ENCODE measurements at places on chromosomes 4 and X.

GRCh38 chr4:82261084-82261483 lies 112.7 kb downstream of the HNRNPD start:
- no peak for DNase-seq

- no peak for DNase-seq
These were observed 162.9 kb upstream of the SPIN4 start for GRCh38 chrX:63513825-63514568.

DNA sequence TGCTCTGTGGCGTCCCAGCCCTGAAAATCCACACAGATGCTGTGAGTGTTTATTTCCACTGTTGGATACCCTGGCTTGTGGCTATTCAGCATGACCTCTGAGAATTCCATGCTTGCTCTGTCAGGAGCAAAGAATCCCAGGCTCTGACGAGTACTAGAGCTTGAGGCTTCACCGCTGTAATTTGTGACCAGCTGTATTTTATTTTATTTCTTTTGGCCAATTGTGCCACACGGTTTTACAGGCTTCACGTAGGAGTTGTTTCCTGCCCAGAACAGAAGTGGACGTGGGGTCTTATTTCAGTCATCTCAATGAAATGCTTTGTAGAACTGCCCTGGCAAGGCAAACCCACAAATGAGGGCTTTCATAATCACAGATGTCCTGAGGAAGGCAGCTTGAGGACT lies 69.4 kb upstream of the CLDN34 start:
- DNase-seq: no peak

DNA sequence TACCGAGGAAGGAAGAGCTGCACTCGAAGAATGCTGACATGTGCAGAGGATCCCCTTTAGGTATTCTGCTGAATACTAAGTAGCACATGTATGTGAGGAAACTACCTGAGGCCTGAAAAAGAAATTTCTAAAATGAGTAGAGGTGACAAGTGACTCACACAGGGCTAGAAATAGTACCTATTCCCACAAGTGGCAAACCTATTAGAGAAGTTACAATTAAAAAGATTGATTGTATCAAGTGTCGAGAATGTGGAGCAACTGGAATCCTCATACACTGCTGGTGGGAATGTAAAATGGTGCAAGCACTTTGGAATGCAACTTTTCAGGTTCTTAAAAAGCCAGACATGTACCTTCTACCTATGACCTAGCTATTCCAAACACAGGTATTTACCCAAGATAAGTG lies 47.4 kb downstream of the CCSER1 start:
- no peak for DNase-seq

DNA sequence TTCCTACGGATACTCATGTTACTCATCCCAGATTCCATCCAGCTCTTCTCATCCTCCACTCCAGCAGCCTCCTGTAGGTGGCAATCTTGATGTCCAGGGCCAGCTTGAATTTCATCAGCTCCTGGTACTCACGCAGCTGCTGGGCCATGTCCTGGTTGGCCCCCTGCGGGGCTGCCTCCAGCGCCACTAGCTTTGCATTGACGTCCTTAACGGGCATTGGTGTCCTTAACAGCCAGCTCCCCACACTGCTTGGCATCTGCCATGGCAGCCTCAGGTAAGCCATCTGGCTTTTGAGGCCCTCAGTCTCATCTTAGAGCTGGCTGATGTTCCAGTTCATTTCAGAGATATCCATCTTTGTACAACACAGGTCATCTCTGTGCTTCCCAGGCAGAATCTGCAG lies 223.7 kb downstream of the FGF13 start:
- no peak for DNase-seq

DNA sequence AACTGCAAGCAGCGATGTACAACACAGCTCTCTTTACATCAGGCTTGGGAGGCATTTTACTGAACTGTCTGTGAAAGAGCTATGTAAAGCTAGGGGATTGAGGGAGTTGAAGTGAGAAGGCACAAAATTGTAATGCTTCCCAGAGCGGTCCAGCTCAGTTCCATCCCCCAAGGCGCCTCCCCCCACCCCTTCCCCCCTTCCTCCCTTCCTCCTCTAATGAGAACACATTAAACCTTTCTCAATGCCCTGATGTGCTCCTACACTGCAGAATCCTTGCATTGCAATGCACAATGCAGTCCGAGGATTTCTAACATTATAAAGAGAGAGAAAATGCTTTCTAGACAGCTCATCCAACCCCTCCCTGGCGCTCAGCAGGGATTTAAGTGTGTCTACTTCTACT lies 73.9 kb downstream of the CXXC4 start:
- DNase-seq: no peak

DNA sequence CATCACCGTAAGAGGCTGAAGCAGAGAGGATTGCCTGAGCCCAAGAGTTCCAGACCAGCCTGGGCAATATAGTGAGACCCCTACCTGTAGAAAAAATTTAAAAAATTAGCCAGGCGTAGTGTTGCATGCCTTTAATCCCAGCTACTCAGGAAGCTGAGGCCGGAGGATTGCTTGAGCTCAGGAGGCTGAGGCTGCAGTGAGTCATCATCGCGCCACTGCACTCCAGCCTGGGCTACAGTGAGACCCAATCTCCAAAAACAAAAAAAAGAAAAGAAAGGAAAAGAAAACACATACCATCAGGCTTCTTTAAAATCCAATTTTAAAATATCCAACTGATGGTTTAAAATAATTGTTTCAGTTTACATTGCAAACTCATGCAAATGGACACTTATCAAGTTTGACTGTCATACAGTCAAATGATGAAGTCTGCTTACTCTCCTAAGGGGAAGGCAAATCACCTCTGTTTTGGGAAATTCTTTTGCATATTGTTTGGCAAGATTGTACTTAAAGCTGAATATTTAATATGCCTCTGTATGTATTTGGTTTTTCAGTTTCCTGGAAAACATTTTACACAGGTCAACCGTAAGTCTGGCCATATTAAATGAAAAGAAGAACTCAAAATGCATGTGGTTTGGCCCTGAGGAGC lies 23.7 kb upstream of the TENM3 start:
- no peak for DNase-seq

DNA sequence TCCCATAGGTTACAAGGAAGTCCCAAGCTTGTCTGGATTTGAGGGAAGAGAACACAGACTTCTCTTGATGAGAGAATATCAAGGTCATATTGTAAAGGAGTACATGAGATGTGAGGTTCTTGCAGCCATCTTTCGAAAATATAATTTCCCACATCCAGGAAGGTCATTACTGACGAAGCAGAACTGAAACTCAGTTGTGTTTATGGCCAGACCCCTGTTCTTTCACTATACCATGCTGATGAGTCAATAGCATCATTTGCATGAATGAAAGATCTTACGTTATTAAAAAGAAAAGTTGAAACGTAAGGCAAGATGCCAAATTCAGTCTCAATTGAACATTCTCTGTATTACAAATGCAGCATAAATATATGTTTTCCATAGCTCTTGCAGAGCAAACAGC lies 14.2 kb upstream of the CCDC149 start:
- no peak for DNase-seq

DNA sequence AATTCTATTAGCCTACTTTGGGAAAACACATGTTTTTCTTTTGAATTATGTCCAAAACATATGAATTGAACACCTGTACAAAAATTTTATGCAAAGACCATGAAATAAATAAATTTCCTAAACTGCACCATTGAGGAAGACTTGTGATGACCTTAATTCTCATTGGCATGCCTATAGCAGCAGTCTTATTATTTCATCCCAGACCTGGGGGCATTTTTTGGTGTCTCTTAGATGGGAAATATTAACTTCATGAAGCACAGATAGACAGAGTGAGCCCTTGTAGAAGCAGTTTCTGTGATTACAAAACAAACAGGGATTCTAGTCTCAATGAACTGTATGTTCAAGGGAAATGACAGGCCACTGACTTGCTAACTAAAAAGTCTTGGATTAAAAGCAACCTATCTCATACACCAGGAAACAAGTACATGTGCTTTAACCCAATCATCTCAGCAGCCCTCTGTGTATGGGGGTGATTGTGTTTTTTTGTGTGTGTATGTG lies 32.0 kb upstream of the HPGD start:
- no peak for DNase-seq

DNA sequence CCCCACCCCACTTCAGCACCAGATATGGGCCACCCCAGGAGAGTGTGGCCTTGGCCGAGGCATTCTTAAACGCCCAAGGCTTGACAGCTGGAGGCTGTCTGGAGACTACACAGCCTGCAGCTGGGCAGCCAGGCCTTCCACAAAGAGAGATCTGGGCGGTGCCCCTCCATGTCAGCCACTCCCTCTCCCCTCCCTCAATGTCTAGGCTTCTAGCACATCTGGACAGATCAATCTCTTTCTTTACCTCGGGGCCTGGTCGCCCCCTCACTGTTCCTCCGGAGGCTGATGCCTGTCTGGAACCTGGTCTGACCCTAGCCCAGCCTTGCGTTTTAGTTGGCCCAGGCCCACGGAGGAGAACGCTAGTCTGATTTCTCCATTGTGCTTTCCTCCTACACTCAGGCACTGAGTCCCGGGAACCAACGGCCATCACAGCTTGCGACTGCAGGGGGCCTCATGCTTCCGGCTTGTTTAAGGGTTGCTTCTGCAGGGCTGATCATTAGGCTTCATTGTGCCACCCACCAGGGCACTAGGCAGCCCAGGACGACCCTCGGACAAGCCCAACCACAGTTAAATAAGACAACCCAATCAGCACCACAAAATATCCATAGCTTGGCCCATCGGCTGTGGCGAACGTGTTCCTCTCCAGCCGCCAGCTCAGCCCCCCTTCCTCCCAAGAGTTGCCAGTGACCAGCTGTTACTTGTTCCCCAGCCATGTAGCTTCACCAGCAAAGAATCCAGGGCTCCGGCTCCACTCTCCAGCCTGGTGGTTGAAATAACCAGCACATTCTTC lies 200.6 kb downstream of the BCOR start:
- DNase-seq: no peak

DNA sequence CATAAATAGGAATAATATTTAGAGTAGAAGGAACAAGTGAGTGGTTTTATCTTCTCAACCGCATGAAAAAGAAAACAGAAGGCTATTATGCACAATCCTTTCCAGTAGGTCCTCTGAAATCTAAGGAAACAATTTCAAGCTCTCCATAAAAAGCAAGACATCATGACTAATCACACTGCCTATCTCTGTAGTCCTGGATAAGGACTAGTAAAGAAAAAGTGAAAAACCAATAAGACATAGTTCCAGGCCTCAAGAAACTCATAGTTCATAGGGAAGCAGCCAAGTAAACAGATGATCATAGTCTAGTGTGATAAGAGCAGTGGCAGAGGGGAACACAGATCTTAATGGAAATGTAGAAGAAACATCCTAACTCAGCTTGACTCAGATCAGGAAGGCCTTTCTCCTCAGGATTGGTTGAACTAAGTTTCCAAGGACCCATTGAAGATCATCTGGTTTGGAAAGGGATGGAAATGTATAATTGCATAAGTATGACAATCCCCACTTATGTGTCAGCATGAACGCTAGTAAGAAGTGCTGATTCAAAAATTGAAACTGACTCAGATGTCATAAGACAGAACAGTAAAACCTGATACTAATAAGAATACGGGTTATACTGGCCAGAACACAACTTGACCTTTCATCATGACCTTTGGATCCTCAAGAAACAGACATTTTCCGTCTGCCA lies 155.3 kb downstream of the GRIA3 start:
- no peak for DNase-seq

Measured in nucleus accumbens (tissue), 56 donors.